ENCODE measurements at places on chromosomes 11 and 22. TPM values are rescaled to one million over a fixed set of nuclear protein-coding genes. Genes with fewer than 3 reads are reported as not detected.
A peak's percentile ranks its signal among the peaks of the same experiment; 100 is the strongest.

DNA sequence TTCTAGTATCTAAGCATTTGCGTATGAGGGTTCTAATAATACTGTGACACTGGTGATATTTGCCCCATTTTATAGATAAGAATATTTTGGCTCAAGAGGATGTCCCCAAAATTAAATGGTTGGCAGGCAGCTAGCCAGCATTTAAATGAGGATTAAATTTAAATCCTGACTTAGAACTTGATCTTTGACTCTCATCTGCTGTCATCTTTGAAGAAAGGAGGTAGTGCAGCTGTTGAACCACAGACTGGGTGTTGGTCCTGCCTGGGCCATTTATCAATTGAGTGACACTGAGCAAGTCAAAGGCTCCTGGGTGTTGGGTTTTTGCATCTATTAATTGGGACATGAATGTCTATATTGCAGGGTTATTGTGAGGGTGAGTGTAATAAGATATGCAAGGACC, 112.3 kb downstream of the INSC start:
- no peak overlapping the region for H3K4me3 ChIP-seq
- H3K27ac ChIP-seq = no peak overlapping the region
- H3K36me3 ChIP-seq = no peaks in the 10 kb centered on the region
- no peaks in the 10 kb centered on the region for H3K4me1 ChIP-seq

Gene GNG3
- not detected for total RNA-seq

DNA sequence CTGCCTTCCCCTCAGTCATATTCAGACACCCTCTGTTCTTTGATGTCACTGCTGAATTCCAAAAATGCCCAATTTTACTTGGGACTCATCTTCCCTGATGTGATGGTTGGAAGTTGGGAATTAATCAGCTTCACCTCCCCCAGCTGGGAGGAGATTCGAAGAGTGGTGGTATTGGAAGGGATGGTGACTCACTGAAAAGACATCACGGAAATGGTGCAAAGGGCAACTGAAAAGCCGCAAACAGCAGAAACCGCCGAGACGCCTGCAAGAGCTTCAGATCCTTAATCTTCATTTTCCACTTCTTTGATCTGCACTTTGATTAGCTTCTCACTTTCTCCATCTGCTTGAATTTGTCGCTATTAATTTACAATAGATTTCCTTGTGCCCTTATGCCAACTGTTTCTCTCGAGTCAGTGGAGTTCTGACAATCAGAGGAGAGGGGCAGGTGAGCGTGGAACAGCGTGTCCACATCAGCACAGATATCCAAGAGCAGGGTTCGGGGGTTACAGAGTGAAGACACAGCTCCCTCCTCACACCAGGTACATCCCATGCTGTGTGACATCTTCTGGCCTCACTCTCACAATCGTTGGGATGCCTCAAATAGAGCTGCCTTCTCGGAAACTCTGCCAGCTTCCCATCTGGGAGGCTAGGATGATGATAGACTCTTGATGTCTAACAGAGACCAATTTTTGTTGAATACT, 325.4 kb downstream of the BRD1 start:
- H3K36me3 ChIP-seq = no peaks in the 10 kb centered on the region
- no peaks in the 10 kb centered on the region for H3K27me3 ChIP-seq
- DNase-seq = no peak
- H3K27ac ChIP-seq = no peak overlapping the region

- H3K27me3 ChIP-seq = peaks cover 4% of the 10 kb centered on the region
- H3K36me3 ChIP-seq = no peaks in the 10 kb centered on the region
- no peaks in the 10 kb centered on the region for H3K4me1 ChIP-seq
- no peak overlapping the region for H3K27ac ChIP-seq
- H3K4me3 ChIP-seq = no peak overlapping the region
Measured at GRCh38 chr11:75063741-75064314, 32.8 kb downstream of the OR2AT4 start.

Gene MMP7
- 7.1 TPM for total RNA-seq

DNA sequence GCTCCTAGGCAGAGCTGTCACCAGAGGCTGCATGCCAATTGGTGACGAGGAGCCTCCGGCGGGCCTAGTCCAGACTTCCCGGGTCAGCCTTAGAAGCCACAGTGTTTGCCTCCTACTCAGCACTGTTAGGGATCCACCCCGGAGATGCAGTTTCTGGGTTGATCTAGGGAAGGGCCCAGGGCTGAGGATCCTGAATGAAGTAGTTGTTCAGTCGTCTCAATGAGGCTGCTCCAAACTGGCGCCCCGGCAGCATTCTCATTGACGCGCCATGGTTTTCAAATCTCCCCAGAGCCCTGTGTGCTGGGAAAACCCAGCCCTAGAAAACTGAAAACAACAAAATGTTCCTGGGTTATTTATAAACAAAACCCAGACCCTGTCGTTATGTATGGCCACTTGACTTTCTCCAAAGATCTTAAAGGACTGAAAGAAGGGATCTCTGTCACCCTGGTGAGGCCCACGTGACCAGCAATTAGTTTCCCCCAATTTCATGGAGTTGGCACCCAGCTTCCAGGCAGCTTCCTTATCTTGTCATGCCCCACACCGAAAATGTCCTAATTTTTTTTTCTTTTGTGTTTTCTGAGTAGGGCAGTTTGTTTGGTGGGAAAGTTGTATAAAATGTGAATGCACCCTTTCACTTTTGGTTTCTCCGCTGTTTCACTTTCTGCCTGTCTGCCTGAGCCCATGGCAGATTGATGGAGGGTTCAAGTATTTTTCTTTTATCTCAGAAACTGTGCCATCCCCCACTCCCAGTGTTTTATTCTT, 2.0 kb upstream of the EHD1 start:
- H3K27ac ChIP-seq = peak overlapping the region; percentile 61
- no peaks in the 10 kb centered on the region for H3K36me3 ChIP-seq
- no peak for DNase-seq
- H3K4me1 ChIP-seq = peaks cover 57% of the 10 kb centered on the region

Gene EXPH5
- 34.9 TPM for total RNA-seq

DNA sequence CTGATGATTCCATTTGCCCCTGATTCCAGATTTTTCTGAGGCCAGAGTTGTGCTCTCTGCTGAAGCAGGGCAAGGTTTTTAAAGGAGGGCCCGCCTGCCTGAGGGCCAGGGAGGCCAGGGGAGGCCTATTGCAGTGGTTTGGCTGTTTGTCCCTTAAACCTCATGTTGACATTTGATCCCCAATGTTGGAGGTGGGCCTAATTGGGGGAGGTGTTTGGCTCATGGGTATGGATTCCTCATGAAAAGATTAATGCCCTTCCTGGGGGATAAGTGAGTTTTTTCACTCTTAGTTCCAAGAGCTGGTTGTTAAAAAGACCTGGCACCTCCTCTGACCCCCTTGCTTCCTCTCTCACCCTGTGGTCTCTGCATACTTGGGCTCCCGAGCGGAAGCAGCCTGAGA, 9.2 kb downstream of the GAL3ST3 start:
- DNase-seq = no peak
- no peak overlapping the region for H3K27ac ChIP-seq
- H3K27me3 ChIP-seq = no peaks in the 10 kb centered on the region
- H3K4me3 ChIP-seq = no peak overlapping the region
- no peaks in the 10 kb centered on the region for H3K36me3 ChIP-seq

- peaks cover 2% of the 10 kb centered on the region for H3K4me1 ChIP-seq
- H3K27me3 ChIP-seq = no peaks in the 10 kb centered on the region
- H3K36me3 ChIP-seq = no peaks in the 10 kb centered on the region
- no peak overlapping the region for H3K27ac ChIP-seq
- DNase-seq = no peak
Measured at GRCh38 chr22:22691055-22691454, 46.6 kb downstream of the GGTLC2 start.

DNA sequence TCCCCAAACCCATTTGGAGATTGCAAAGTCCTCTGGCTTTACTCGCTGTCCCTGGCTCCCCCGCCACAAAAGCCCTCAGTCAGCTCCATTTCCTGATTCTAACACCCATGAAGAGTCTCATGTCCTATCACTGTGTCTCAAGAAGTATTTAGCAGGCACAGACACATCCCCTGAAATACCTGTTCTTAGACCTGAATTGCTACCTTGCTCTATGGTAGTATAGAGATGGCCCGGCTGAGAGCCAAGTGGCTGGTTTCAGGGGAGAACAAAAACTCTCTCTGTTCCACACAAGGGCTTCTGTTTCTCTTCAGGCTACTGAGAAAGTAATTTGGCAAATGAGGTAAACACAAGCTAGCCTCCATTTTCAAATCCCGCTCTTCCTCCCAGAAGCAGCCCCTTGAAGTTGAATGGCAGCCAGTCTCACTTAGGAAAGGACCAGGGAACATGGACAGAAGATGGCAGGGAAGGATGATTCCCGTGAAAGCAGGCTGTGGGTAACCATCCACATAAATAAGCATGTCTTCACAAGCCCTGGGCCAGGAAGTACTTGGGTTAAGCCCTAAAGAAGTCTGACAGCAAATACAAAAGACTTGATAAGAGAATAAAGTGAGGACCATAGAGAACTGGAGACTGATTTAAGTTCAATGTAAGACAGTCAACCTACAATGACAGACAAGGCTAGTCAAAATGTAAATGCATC, 137.8 kb downstream of the C11orf58 start:
- H3K4me3 ChIP-seq = no peak overlapping the region
- no peaks in the 10 kb centered on the region for H3K36me3 ChIP-seq
- no peaks in the 10 kb centered on the region for H3K27me3 ChIP-seq
- no peak overlapping the region for H3K27ac ChIP-seq

DNA sequence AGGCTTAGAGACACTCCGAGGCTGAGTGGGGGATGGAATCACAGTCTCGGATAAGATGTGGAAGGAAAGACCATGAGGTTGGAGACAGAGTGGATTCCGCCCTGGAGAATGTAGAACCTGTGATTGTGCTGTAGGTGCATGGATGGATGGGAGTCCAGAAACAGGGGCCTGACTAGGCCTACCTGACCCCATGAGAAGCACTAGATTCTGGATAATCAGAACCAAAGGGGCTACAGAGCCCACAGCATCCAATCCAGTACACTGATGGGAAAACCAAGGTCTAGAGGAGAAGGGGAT, 32.3 kb upstream of the FCHSD2 start:
- no peak overlapping the region for H3K4me3 ChIP-seq
- no peak overlapping the region for H3K27ac ChIP-seq
- no peaks in the 10 kb centered on the region for H3K27me3 ChIP-seq
- no peak for DNase-seq
- peaks cover 40% of the 10 kb centered on the region for H3K4me1 ChIP-seq
- no peaks in the 10 kb centered on the region for H3K36me3 ChIP-seq

Gene KIF18A
- 2.4 TPM for total RNA-seq

- no peaks in the 10 kb centered on the region for H3K4me1 ChIP-seq
- H3K27me3 ChIP-seq = peaks cover 3% of the 10 kb centered on the region
Measured at GRCh38 chr11:117696540-117696939, 100.5 kb downstream of the DSCAML1 start.

DNA sequence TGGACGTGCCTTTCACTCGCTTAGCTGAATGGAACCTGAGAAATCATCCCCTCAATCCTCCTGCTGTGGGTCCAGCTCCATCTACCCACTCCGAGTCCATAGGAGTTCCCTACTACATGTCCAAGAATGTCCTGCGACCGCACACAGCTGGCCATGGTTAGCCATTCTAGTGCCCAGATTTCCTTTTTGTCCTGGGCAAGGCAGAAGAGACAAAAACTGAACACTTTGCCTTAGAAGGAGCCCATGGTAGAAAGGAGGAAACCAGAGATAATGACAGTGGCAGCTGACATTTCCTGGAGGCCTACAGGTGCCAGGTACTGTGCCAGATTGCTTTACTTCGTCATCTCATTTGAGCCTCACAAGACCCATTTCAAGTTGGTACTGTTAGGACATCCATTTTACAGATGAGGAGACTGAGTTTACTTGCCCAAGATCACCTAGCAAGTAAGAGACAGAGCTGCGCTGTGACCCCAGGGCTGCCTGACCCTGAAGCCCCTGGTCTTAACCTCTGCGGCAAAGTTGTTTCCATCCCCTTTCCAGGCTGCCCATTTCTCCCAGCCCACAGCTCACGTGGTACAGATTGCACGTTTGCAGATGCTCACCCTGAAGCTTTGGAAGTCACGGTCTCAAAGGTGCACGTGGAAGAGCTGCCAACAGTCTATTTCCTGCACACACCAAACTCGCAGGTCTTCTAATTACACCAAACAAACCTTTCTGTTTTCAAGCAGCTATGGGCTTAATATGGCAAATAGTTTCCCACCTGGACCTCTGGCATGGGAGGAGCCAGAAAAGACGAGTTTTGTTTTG, 112.7 kb downstream of the ZBTB16 start:
- no peak overlapping the region for H3K4me3 ChIP-seq
- DNase-seq = no peak
- H3K4me1 ChIP-seq = peaks cover 99% of the 10 kb centered on the region
- H3K27ac ChIP-seq = peak overlapping the region; percentile 88

Gene CLDN5
- total RNA-seq = 213 TPM

DNA sequence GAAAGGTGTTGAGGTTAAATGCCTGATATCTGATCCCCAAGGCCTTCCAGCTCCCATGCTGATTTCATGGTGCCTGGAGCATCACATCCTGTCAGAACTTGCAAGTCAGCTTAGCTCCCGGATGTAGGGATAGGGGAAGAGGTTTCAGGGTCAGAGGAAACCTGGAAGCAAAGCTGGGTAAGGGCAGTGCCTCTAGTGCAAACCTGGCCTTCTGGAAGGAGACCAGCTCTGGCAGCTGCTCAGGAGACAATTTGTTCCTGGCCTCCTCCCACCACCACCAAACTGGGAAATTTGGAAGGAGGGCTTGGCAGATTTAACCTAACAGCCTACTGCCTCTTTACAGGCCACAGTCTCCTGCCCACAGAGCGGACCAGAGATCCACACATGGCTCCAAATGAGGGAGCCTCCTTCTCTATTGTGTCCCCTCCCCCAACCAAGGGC, 9.2 kb upstream of the TSKU start:
- DNase-seq = no peak
- no peak overlapping the region for H3K27ac ChIP-seq
- H3K4me1 ChIP-seq = peaks cover 42% of the 10 kb centered on the region
- no peaks in the 10 kb centered on the region for H3K27me3 ChIP-seq
- H3K36me3 ChIP-seq = no peaks in the 10 kb centered on the region

DNA sequence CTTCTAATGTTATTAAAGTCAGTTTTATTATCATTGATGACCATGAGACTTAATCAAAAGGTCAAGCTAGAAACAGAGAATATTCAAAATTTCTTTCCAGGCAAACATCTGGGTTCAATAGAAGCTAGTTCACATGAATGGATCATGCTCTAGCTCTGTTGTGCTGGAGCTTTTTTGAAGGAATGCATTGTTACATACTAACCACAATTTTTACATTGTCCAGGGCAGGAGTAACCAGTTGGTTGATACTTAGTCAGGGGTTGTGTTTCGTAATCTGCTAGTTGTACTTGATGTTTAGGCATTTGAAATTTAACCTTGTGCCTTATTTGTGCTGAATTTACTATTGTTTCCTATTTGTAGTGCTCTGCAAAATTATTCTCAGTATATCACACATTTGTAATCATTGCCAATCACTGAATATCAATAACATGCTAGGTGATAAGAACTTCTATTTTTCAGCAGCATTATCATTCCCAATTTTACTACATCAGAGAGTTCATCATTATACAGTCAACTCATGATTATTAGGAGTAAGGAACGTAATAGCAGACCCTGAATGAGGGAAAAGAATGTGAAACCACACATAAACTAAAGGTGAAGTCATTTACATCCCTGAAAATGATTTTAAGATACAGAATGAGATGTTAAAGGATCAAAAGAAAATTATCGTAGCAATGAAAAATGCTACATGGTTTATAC, 23.2 kb downstream of the NF2 start:
- H3K27ac ChIP-seq = no peak overlapping the region
- H3K27me3 ChIP-seq = no peaks in the 10 kb centered on the region
- no peaks in the 10 kb centered on the region for H3K36me3 ChIP-seq
- H3K4me1 ChIP-seq = peaks cover 64% of the 10 kb centered on the region
- DNase-seq = no peak

Gene UBASH3B
- 64.7 TPM for total RNA-seq

GRCh38 chr22:28351476-28351875, 328.2 kb downstream of the TTC28 start:
- H3K4me1 ChIP-seq = peaks cover 2% of the 10 kb centered on the region
- DNase-seq = no peak
- no peak overlapping the region for H3K27ac ChIP-seq
- H3K36me3 ChIP-seq = no peaks in the 10 kb centered on the region

Data from lower lobe of right lung (tissue), 2 donors.